Stimulated activated CD8-positive, alpha-beta memory T cell treated with anti-CD3 and anti-CD28 coated beads, Interleukin-15, amount 100 ng/mL, for 4 hours (primary cell): ENCODE measurements at places on chromosomes 11 and 22.

- peak; percentile 10 for DNase-seq
These were observed 1.2 kb downstream of the DDX17 start for GRCh38 chr22:38504731-38505540.

DNA sequence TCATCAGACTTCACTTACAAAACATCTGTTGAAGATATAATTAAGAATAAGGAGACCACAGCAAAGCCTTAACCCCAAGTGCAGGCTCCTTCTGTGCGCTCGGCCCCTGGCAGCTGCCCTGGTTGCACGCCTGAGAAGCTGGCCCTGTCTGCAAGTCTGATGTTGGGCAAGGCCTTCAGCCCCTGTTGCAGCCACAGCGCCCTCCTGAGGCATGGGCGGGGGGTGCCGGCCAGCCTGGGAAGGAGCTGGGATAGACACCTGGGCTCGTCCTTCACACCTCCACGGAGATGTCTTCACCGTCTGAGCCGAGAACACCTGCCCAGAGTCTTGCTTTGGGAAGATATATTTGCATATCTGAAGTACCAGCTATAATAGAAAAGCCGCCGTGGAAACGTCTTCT is 104.1 kb downstream of the MPPED1 start:
- no peak for DNase-seq

- DNase-seq = no peak
These were observed 41.1 kb downstream of the DIXDC1 start for GRCh38 chr11:111978028-111978771.

DNA sequence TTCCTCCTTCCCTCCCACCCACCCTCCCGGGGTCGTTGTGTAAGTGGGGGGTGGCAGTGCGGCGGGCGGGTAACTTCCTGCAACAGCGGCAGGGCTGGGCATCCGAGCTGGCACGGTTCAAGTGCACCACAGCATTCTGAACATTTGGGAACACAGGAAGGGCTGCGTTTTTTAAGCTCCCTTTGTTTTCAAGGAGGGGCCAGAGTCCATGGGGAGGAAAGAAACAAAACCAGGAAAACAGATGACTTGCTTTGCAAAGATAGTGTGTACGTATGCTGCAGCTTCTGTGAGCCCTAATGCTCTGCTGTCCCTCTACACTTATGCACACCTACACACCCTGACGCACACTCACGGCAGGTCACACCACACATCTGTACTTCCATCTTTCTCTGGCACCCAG is 152.5 kb downstream of the FBXO7 start:
- no peak for DNase-seq

DNA sequence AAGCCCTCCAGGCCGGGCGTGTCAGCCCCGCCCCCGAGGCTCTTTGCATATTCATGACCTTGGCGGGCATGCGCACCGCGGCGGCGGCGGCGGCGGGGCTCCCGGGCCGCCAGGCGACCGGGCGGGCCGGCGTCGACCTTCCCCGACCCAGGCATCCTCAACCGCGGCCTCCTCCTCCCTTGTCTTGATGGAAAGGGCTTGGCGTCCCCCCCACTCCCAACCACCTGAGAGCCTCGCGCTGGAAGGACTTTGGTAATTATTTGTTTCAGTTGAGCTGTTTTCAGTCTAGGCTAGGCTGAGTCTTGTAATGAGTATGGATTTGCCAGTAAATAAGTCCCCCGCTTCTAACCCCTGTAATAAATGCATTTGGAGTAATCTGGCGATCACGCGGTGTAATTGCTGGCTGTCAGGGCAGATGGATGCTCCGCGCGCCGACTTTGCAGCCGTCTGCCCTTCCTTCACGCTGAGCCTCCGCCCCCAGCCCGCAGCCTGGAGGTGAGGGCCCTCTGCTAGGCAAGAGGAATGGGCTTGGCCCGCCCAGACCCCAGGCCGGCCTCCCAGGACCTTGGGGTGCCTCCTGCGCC is 25.2 kb downstream of the FLRT1 start:
- peak; percentile 27 for DNase-seq
